Fibroblast of gingiva (primary cell): ENCODE measurements at places on chromosomes 7 and 10.
A peak's percentile ranks its signal among the peaks of the same experiment; 100 is the strongest.

DNA sequence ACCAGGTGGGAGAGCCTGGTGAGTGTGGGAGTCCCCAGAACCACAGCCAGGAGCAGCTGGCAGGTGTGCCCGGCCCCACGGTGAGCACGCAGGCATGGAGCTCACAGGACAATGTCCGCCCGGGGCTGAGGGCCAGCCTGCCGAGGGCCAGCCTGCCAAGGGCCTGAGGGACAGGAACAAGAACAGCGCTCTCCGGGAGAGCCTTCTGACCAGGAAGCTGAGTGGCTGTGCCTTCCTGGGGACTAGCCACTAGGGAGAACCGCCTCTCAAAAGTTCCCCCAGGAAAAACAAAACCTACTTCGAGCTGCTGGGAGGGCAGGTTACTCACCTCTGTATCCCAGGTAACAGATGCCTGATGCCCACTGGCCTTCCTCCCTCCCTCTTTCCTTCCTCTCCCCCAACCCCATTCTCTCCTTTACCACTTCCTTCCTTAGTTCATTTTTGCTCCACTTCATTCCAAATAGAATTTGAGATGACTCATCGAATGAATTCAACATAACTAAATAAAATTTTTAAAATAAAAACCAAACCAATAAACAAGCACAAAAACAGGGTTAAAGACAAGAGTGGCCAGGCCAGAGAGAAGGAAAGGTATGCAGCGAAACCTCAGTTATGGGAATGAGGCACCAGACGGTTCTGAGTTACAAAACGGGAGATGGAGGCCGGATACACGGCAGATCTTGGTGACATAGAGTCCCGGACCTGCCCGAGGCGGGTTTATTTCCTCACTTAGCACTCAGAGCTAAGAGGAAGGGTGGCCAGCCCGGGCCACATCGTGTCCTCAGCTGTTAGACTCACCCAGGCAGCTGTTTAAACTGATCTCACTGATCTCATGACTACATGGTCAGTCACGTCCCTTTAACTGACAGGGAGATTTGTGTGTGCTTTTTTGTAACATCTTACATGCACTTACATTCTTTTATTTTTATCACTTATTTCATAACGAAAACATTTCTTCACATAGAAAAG, 128.5 kb downstream of the TNS3 start:
- peak; percentile 82 for DNase-seq

GRCh38 chr7:122833888-122834570, 52.2 kb downstream of the CADPS2 start:
- no peak for DNase-seq

DNA sequence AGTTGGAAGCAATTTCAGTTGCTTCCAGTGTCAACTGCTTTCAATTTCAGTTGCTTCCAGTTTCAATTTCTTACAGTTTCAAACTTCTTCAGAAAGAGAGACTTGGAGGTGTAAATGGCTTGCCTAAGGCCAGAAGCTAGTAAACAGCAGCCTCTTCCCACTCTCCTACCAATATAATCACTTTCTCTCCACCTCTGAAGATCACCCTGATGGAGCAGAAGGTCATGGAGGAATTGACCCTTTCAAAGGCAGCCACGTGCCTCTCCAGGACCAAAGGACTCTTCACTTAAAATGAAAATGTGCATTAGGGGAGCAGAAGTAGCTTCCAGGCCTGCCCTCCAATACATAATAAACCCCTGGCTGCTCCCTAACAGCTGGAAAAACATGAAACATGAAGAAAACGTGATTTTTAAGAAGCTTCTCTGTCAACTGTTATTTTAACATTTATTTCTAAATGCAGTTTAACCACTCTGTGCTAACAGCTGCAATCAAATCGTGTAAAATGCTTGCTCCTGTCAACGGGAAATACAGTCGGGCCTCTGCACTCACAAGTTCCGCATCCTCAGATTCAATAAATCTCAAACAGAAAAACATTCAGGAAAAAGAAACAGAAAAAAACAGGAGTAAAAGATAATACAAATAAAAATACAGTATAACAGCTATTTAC, 1020.6 kb downstream of the XPNPEP1 start:
- no peak for DNase-seq

DNA sequence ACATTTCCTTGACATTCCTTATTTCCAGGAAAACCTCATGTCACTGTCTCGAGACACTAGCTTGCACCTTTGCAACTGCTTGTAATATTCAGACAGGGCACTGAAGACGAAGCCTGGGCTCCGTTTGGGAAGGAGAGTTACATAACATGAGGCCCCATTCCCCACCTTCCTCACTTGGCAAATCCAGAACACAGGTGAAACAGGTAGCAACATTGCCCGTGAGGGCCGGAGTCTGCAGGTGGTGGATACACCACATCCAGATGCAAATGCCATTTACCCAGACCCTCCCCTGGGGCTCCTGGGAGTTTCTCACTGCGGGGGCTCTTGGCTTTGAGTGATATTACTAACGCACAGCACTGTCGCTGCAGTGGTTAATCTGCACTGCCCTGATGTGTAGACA, 491.0 kb downstream of the PTPRN2 start:
- no peak for DNase-seq

GRCh38 chr10:102678068-102678400, 33.8 kb downstream of the TRIM8 start:
- DNase-seq: no peak
